Retina (tissue), 1 donor: ENCODE measurements at places on chromosomes 2 and 18.

GRCh38 chr2:3440477-3440876, 61.0 kb downstream of the TRAPPC12 start:
- no peak for DNase-seq

- no peak for DNase-seq
These were observed 329.6 kb upstream of the ID2 start for GRCh38 chr2:8352296-8352695.

DNA sequence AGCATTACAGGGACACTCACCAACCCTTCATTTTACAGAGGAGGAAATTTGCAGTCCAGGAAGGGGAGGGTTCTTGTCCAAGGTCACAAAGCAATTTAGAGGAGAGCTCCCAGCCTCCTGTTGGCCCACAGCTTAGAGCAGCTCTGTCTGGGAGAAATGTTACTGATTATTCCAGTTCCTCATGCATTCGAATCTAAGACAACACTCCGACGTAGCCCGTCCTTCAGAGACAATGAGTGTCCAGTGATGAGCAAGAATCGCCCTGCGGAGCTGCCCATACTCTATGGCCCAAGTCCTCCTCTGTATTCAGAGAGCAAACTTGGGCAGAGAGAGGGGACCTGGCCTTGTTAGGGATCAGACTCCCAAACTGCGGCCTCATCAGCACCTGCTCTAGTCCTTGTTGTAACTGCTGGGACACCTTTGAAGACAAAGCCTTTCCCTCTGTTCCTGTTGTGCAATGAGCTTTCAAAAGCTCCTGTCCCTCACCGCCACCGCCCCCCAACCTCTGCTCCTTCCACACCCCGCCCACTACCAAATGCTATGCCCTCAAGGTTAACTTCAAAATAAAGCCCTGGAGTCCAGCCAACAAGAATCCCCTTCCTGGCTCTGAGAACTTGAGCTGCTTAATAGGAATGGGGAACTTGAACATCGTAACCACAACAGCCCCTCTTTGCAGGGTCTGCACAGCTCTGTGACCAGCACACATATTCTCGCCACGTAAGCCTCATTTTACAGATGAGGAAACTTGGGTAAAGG, 234.8 kb upstream of the SMAD2 start:
- no peak for DNase-seq

- DNase-seq = no peak
These were observed 11.9 kb upstream of the HS6ST1 start for GRCh38 chr2:128330583-128330982.

DNA sequence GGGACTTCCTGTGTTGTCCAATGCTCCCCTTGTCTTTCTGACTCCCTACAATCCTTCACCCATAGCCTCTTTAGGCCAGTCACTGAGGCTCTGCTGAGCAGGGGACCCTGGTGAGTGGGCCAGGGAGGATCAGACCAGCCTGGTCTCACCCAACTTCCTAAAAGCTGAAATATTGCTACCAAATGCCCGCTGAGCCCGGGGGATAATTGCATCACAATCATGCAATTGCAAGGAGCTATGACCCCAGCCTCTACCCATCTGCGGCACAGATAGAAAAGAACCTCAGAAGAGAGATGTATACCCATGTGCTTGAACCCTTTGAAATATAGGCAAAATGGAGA, 3.7 kb upstream of the SP100 start:
- DNase-seq = no peak

DNA sequence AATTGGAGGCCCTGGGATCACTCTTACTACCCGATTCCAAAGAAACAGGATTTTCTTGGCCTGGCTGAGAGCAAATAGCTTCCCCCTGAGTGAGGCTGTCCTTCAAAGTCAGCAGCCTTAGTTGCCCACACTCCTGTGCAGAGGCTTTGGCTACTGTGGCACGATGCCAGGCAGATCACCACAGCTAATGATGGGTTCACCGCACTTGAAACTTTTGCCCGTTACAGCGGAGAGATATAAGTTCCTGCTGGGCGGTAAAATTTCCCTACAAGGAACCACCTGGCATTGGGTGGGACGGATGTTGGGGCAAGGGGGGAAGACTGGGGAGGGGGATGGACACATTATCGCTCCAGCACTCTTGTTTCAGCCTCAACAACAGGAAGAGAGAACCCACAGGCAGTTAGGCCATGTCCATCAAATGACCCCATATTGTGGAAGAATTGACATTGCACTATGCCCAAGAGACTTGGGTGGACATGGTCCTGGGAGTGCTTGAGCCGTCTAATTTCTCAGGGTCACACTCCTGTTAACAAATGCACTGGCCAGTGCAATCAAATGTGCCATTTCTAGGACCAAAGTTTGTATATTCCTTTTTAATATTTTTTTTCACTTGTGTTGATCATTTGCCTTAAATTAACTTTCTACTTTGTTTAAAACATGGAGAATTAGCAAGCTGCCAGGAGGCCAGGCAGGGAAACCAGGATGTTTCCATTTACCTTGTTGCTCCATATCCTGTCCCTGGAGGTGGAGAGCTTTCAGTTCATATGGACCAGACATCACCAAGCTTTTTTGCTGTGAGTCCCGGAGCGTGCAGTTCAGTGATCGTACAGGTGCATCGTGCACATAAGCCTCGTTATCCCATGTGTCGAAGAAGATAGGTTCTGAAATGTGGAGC, 4.4 kb downstream of the IL1B start:
- DNase-seq = no peak
